AG09309 (cell line): ENCODE measurements at places on chromosomes 4 and X.

DNA sequence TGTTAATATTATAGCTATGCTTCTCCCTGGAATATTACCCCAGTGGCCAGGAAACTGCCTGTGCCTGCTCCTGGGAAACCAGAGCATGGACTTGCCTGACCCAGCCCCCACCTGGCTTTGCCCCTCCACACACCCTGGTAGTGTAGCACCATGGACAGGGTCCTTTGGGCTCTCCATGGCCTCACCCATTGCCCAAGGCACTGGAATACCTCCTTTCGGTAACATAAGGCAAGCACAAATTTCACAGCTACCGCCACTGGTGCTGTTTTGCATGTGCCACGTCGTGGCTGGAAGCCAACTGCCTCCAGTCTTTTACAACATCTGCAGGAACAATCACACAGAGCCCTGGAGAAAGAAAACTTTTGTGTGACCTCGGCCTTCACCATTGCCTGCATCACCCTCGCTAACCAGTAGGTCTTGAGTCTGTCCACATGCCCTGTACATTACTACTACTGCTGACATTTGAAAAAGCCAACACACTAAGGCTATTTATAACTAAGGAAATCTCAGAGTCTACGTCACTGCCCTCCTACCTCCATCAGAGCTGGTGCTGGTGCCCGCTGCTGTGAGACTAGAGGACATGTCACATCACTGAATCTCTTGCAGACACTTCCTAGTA, 47.7 kb downstream of the HPGD start:
- DNase-seq, result no peak

GRCh38 chrX:110407910-110408545, 49.4 kb downstream of the RTL9 start:
- no peak for DNase-seq

- no peak for DNase-seq
Measured at GRCh38 chr4:138757432-138757831, 258.1 kb upstream of the NOCT start.

DNA sequence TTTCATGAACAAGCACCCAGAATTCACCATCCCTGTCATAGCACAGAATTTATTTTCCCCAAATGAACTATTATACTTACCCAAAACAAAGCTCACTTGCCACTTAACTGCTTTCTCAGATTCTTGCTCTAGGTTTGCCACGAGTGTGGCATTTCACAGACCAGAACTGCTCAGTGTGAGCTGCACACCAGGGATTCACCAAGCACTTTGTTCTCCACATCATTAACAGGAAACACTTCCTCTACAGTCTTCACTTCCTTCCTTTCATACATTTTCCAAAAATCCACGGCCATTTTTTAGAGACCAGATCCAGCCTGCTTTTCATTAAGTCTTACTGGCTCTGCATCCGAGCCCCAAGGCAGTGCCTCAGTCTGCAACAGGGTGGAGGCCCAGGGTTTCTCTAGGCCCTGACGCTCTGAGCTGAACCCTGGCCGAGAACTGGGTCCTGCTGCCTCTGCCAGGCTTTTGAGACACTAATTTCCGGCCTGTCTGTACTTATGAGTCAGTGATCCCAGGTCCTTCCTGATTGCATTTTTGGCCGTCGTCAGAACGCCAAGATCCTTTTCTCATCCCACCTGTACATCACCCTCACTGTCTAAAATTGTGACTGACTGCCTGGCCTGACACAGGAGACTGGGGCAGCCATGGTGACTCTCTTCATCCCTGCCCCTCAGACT, 67.6 kb upstream of the MTNR1A start:
- DNase-seq, result peak; percentile 45

GRCh38 chr4:42653626-42654560, 3.0 kb downstream of the ATP8A1 start:
- no peak for DNase-seq

GRCh38 chrX:139882299-139882698, 50.6 kb downstream of the ATP11C start:
- no peak for DNase-seq

GRCh38 chr4:62075521-62075920, 875.4 kb downstream of the ADGRL3 start:
- DNase-seq, result no peak

DNA sequence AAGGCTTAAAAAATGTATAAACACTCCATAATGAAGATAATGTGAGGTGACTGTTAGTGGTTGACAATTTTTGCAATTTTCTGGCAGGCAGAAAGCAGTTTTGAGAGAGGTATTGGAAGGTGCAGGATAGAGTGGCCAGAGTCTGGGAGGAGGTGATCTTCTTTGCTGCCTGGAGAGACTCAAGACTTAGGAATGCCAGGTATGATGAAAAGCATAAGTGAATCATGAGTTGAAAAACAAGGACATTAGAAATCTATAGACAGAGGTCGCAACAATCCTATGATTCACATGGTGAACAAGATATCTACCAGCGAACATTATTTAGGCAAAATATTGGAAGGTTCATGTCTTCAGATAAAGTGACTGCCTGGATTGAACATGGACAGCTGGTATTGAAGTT, 118.5 kb downstream of the CFAP299 start:
- DNase-seq, result no peak

DNA sequence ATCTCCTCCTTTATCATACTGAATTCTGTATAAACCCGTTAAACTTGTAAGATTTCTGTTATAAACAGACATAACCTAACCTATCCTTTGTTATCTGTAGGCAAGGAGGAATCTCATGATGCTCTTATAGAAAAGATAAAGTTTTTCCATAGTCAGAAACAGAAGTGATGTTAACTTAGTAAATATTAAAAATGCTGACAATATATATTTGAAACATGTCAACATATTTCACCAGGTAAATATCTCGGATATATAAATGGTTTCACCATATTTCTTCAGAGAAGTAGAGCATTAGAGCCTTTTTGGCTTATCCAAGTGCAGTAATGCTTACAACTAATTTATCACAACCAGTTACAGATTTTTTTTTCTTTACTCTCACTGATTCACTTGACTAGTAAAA, 625.9 kb downstream of the PDHA2 start:
- no peak for DNase-seq

GRCh38 chr4:152659806-152660205, 20.0 kb downstream of the TMEM154 start:
- DNase-seq, result no peak

- DNase-seq, result no peak
Measured at GRCh38 chrX:124343016-124343415, 3.3 kb upstream of the SH2D1A start.

DNA sequence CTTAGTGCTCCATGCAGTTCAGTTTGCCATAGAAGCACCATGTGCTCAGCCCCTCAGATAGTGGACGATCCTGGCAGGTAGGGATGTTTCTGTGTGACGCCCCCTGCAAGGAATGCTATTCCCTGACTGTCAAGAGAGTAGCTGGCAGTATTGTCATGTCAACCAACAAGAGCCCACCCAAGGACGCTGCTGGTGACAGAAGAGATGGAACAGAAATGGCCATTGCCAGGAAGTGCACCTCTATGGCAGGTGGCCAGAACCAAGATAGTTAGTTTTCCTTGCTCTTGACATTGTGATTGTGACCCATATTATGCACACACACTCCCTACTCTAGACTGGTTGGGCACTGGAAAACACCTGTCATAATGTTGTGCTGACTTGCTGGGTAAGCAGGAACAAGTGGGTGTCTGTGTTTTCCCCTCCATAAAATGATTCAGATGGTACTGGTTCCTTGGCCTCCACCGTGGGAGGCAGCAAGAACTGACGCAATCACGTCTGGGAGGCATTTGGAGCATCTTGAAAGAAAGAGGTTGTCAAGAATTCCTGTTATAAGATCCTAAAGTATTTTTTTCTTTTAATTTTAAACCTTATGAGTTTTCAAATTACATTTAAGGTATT, 507.9 kb downstream of the MID1IP1 start:
- DNase-seq, result no peak

DNA sequence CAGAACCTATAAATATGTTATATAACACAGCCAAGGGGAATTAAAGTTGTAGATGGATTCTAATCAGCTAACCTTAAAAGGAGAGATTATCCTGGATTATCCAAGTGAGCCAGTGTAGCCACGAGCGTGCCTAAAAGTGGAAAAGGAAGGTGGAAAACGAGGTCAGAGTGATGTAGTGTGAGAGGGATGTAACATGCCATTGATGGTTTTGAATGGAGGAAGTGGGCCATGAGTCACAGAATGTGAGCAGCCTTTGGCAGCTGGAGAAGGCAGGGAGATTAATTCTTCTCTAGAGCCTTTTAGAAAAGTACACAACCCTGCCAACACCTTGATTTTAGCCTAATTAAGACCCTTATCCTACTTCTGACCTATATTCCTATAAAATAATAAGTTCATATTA, 149.1 kb downstream of the SLC39A8 start:
- no peak for DNase-seq

GRCh38 chrX:72040506-72040905, 91.2 kb downstream of the RTL5 start:
- no peak for DNase-seq

DNA sequence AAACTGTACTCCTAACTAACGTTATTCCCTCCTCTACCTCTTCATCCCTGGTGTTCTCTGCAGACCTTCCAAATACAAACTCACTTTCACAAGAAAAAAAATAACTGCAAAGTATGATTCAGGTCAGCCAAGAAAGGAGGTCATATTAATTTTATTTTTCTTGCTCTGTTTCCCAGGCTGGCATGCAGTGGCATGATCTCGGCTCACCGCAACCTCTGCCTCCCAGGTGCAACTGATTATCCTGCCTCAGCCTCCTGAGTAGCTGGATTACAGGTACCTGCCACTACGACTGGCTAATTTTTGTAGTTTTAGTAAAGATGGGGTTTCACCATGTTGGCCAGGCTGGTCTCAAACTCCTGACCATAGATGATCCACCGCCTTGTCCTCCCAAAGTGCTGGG, 156.6 kb downstream of the CHIC2 start:
- no peak for DNase-seq

DNA sequence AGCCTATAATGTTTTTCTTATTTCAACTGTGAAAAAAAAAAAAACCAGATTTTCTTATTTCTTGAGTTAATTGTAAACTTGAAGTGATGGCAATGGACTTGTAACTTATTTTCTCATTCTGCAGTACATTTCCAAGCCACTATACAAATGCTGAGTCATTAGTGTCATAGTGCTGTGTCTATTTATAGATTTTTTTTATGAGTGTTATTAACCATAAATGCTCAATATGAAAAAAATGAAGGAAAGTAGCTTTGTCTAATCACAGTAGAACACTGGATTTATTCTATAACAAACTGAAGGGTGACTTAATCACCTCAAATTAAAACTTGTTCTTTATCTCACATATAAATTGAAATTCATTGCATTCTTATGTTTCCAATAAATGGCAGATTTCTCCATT, 718.6 kb downstream of the CCSER1 start:
- no peak for DNase-seq

- no peak for DNase-seq
Measured at GRCh38 chr4:128635141-128635954, 174.2 kb upstream of the JADE1 start.

DNA sequence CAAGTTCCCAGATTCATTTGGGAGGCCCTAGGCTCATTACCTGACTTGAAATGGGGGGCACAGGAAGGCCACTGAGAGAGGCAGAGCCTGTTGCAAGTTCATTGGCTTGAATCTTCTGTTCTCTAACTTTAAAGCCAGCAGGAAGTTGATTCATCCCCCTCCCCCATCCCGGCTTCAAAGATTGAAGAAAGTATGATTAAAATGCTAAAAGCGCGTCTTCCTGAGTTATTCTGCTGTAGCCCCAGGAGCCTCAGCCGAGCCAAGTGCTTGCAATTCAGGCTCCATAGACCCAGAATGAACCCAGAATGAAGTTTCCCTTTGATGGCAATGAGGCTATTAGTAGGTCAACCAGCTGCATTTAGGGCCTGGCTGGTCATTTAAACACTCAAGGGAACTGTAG, 14.7 kb downstream of the CHST7 start:
- DNase-seq, result no peak

DNA sequence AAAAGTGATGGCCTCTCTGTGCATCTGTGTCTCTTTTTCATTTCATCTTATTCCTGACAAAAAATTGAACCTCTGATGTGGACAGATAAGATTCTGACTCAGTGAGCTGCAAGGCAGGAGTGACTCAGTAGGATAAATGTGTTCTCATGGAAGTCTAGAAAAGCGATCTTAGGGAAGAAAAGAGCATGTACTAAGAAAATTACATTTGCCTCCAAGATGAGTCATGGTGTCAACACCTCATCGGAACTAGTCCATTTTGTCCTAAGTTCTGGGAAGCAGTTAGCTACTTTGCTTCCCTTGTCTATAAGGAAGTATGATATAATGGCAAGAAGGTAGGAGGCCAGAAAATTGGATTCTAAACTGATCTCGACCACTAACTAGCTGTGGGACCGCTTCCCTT, 83.5 kb upstream of the AFF2 start:
- no peak for DNase-seq

GRCh38 chr4:152508386-152508785, 27.5 kb downstream of the FBXW7 start:
- no peak for DNase-seq

GRCh38 chr4:14532436-14532835, 469.8 kb upstream of the CPEB2 start:
- no peak for DNase-seq

DNA sequence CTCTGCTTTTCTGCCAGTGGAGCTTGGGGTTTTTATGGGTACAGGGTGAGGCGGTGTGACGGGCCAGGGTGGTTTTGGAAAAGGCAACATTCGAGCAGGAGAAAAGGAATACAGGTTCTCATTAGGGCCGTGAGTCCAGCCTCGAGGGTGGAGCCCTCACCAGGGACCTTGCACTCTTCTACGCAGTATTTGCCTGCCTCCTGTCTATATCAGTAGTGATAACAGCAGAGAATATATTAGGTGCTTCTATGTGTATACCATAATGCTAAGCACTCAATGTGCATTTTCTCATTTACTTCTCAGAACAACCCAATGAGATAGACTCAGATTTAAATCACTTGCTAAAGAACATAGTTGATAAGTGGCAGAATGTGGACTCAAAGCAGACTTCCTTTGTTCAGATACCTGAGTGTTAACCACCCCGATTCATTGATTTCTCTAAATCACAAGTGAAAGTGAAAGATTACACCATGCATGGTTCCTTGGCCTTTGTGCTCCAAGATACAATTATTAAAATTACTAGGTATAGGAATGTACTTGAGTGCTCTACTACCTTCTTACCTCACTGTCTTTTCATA, 403.9 kb downstream of the PCDH7 start:
- no peak for DNase-seq

DNA sequence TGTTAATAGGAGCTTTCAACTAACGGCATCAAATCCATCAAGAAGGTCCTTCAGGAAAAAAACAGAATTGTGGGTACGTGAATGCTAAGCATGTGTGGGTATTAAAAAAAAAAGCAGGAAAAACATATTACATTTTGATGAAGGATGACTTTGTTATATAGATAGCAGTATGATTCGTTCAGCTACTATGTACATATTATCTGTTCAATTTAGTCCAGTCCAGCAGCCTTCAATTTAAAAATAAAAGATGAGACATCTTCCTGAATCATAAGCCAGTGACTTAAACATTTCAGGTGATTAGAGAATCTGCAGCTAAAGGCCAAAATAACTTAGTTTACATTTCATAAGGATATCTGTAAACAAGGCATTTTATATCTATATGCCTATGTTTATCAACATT, 63.4 kb downstream of the LCORL start:
- no peak for DNase-seq
